Activated gamma-delta T cell treated with anti-CD3 and anti-CD28 coated beads, Interleukin-2, amount 50 U/mL, for 16 hours (primary cell): ENCODE measurements at places on chromosomes 2 and 18.

GRCh38 chr18:55102958-55103456 lies 143.7 kb upstream of the CCDC68 start:
- DNase-seq, result no peak

DNA sequence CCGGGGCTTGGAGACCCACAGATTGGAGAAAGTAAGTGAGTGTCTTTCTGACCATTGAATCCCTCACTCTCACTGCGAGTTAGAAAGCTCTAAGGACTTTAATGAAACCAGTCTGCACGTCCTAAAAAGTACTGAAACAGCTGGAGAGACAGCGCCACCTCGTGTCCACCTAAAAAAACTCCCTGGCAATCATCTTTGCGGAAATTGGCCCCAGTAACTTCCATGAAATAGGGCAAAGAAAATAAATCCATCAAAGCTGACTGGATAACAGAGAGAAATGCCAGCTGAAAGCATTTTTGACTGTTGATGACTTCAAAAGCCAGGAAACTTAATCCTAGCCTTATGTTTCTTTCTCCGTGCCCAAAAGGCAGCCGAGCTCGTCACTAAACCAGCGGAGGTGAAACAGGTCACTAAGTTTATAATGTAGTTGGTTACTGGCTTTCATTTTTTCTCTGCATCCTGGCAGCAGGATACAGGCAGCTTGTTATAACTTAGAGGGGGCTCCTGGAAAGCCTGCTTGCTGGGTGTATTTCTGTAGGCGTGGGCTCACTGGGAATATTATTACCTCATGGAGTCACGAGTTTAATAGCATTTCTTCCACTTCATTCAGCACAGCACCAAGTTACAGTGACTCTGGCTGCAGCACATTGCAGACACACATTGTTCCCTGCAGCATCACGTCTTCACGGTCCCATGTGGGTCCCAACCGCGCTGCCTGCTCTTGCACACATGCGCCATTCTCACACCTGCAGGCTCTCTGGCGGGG lies 266.5 kb downstream of the HRH4 start:
- DNase-seq, result peak; percentile 12

GRCh38 chr18:58321986-58322385 lies 278.0 kb downstream of the NEDD4L start:
- no peak for DNase-seq

DNA sequence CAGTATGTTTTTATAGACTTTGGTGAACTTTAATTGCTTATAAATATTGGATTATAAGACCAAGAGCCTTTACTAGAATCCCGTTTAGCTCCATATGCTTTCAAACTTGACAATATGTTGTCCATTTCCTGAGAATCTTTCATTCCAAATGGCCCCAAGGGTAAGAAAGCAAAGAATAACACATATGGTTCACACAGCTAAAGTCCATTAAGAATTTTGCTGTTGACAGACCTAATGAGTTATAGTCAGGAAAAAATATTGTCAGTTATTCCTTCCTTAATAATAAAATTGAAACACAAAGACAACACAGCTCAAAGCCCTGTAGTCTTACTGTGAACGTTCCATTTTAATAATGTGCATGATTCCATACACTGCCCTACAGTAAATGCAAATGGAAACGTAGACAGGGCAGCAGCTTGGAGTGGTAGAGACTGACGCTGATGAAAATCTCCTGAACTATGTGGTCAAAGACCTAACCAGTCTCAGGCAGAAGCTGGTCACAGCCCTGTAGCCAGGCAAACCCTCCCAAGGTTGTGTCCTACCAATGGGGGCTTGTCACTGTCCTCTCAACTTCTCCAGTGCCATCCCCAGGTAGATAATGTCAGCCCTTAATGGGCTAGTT lies 49.0 kb upstream of the ATIC start:
- DNase-seq, result no peak

- DNase-seq, result no peak
Observed at GRCh38 chr2:28375236-28375635, 17.4 kb upstream of the FOSL2 start.

DNA sequence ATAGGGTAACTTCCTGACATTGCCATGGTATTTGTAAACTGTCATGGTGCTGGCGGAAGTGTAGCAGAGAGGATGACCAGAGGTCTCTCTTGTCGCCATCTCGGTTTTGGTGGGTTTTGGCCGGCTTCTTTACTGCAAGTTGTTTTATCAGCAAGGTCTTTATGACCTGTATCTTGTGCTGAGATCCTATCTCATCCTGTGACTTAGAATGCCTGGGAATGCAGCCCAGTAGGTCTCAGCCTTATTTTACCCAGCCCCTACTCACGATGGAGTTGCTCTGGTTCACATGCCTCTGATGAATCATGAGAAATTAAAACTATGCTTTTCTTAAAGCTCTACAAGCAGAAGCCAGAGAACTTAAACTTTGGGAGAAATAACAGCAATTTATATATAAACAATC lies 12.7 kb upstream of the NFU1 start:
- no peak for DNase-seq

- DNase-seq, result no peak
Observed at GRCh38 chr2:218861645-218862318, 2.2 kb downstream of the WNT6 start.

- no peak for DNase-seq
Observed at GRCh38 chr2:188645986-188646385, 328.2 kb upstream of the COL3A1 start.

GRCh38 chr2:38394903-38395341 lies 17.8 kb upstream of the ATL2 start:
- no peak for DNase-seq

GRCh38 chr2:100241236-100241635 lies 81.1 kb downstream of the LONRF2 start:
- no peak for DNase-seq

DNA sequence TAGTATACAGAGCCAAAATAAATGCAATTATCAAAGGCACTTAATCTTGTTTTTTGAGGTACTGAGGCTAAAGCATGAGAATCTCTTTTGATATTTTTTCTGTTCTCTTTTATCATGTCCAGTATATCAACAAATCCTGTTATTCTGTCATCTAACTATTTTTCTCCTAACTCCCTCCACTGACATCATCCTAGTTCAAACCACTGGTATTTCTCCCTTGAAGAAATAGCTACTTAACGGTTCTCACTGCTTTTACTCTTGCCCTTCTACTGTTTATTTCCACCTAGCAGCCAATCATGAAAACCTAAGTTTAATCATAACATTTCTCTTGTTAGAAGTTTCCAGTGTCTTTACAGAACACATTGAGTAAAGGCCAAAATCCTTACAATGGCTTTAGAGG lies 317.6 kb downstream of the GPD2 start:
- DNase-seq, result no peak

DNA sequence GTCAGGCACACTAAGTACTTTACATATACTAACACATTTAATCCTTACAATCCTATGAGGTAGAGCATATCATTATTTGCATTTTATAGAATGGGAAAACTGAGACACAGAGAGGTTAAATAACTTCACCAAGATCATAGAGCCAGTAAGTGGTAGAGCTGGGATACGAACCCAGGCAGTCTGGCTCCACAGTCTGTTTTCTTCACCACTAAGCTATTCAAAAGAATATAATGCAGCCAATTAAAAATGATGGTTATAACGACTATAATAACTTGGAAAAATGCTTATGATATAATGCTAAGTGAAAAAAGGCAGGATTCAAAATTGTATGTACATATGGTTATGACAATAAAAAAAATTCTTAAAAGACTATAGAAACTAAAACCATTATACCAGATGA lies 7.3 kb downstream of the THOC1 start:
- no peak for DNase-seq

DNA sequence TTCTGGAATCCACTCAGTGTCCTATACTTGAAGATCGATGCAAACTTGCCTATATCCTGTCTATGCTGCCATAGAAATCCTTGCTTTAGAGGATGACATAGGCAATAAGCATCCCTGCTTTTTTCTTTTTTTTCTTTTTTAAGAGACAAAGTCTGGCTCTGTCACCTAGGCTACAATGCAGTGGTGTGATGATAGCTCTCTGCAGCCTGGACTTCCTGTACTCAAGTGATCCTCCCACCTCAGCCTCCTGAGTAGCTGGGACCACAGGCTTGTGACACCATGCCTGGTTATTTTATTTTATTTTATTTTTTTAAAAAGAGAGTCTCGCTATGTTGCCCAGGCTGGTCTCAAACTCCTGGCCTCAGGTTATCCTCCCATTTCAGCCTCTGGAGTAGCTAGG lies 76.9 kb downstream of the LBH start:
- DNase-seq, result no peak

DNA sequence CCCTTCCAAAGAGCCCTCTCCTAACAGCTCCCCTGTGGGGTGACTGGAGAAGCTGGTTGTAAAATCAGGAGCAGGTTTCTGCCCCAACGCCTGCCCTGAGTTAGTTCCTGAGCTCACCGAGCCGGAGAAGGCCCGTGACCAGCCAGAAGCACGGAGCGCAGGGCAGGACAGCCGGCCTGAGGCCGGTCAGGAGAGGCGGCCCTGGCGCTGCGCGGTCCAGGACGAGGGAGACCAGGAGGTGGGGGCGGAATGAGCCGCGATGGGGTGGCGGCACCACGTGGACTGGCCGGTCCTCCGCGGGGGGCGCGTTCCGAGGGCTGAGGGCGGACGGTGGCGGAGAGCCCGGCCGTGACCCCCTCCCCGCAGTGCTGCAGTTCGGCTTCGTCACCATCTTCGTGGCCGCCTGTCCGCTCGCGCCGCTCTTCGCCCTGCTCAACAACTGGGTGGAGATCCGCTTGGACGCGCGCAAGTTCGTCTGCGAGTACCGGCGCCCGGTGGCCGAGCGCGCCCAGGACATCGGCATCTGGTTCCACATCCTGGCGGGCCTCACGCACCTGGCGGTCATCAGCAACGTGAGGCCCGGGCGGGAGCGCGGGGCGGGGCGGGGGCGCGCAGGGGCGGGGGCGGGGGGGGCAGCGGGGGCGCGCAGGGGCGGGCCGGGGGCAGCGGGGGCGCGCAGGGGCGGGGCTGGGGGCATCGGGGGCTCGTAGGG lies 29.0 kb downstream of the ANO7 start:
- peak; percentile 14 for DNase-seq

DNA sequence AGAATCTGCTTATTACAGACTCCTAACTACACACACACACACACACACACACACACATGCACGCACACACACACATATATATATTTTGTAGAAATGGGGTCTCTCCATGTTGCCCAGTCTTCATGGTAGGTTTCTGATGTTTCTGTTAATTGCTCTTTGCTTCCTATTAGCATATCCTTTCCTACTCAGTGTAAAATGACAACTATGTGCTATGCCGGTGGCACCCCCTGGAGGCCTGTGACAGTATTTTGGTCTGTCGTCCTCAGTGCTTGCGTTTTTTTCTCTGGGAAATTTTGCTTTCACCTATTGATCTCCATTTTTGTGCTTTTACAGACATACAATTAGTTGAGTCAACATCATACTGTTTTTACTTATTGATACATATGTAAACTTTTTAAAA lies 322.1 kb downstream of the LRRTM1 start:
- DNase-seq, result no peak

GRCh38 chr2:242013771-242014170 lies 144.2 kb downstream of the RTP5 start:
- no peak for DNase-seq

DNA sequence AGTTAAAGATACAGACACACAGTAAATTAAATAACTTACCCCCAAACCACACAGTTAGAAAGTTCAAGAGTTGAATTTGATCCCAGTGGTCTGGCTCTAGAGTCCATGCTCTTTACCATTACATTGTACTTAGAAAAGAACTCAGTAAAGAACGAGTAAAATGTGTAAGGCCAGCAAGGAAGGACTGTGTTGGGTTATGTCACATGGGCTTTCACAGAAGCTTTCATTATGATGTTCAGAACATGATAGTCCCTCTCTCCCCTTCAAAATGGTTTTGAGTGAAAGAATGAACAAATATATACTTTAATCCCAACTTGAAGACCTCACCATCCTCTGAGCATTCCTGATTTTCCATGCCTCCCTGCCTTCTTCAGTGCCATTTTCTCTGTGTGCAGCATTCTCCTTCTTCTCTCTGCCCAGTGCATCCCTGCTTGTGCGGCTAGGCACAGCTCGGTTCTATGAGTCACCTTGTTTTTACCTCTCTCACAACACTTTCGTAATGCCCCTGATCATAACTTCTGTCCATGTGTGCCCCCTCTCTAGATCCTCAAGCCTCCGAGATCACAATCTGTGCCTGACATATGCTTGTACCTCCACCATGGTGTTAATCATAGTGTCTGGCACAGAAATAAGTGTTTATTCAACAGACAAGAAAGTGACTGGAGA lies 22.0 kb downstream of the RASGRP3 start:
- DNase-seq, result no peak

- DNase-seq, result no peak
Observed at GRCh38 chr2:236667526-236667925, 97.9 kb downstream of the ACKR3 start.

GRCh38 chr2:152657043-152657442 lies 60.2 kb downstream of the PRPF40A start:
- no peak for DNase-seq

GRCh38 chr18:41532344-41533086 lies 422.5 kb upstream of the PIK3C3 start:
- DNase-seq, result no peak
